ENCODE measurements at places on chromosomes 6 and 20.

- DNase-seq = no peak
Measured at GRCh38 chr20:56995635-56996075, 270.8 kb downstream of the BMP7 start.

DNA sequence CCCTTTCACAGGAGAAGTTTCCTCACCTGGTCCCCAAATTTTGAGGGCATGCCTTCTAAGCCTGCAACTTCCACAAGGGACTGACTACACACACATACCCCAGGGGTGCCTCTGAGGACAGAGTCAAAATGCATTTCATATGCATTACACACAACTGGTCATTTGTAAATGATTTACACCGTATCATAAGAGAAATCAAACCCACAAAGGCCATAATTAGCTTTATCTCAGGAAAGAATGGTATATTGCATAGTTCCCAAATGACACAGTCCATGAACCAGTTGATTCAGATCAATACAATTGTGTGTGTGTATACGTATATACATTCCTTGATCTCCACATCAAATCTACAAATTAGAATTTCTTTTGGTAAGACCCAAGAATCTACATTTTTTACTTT, 203.3 kb upstream of the PRDM1 start:
- DNase-seq = no peak

DNA sequence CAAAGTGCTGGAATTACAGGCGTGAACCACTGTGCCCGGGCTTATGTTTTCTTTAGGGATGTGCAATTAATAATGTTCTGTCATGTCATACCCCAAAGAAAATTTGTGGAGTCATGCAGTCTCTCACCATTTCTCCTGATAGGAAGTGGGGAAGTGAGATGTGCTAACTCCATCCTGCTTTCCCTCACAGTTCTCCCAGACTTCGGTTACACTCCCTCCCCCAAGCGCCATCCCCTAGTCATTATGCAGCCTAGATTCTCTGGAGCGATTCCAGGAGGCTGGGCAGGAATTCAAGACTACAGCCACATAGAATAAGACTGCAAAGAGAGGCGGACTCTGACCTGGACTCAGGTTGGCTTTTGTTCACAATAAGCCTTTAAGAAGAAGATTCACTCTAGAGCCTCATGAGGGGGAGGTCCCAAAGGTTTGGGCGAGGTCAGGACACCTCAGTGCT, 271.4 kb downstream of the ALDH8A1 start:
- DNase-seq = no peak

GRCh38 chr6:108235127-108235526, 25.7 kb downstream of the SNX3 start:
- DNase-seq = no peak

All from left forelimb (tissue), 1 donor.